ENCODE measurements at places on chromosomes 7 and 10.
A peak's percentile ranks its signal among the peaks of the same experiment; 100 is the strongest.

DNA sequence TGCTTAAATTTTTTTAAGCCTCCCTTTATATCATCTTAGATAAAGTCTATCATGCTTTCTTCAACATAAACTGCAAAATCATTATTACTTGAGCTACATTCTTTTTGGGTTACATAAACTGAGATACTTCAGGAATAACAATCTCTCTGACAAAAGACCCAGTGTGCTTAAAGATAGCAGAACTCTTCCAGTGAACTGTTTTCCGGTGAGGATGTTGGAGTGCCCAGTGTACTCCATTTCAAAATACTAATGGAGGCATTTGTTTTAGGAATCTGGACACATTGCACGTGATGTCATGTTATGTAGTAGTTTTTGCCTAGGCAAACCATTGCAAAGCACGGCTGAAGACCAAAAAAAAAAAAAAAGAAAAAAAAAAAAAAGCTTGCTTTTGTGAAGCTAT lies 388.2 kb upstream of the CELF2 start:
- DNase-seq: peak; percentile 78

DNA sequence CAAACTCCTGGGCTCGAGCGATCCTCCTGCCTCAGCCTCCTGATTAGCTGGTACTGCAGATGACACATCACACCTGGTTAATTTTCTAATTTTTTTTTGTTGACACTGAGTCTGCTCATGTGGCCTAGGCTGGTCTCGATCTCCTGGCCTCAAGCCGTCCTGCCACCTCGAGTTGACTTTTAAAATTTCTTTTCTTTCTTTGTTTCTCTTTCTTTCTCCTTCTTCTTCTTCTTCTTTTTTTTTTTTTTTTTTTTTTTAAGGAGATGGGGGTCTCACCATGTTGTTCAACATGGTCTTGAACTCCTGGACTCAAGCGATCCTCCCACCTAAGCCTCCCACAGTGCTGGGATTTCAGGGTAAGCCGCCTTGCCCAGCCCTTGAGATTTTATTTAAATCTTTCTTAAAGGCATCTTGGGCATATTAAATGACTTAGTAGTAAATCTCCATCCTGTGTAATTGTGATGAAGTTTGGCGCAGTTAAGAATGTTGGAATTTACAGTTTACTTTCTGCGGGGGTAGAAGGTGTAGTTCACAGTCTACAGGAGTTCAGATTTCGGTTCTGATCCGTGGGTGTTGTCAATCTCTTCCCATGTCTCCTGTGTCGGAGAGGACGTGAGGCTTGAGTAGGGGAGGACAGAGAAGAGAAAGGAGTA lies 1.0 kb upstream of the ITGA8 start:
- DNase-seq: no peak

DNA sequence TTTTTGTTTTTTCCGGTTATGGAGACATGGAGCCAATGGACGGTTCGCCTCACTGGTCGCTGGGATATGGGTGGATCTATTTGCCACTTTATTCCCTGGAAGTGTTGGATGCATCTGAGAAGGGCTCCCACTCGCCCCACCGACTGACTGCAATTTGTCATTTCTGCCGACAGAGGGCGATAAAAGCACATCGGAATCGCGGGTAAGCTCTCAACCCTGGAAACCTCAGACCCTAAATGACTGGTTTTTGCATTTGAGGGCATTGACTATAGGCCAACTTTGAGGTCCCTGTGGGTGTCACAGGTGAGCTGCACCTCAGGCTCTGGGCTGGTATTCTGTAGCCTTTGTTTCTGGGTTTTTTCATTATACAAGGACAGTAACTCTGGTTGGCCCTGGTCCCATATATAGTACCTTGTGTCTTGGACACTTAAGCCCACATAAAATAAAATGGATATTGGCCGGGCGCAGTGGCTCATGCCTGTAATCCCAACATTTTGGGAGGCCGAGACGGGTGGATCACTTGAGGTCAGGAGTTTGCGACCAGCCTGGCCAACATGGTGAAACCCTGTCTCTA lies 11.9 kb upstream of the OPALIN start:
- DNase-seq: peak; percentile 50

- DNase-seq: no peak
Measured at GRCh38 chr10:127524229-127524628, 24.9 kb upstream of the NPS start.

DNA sequence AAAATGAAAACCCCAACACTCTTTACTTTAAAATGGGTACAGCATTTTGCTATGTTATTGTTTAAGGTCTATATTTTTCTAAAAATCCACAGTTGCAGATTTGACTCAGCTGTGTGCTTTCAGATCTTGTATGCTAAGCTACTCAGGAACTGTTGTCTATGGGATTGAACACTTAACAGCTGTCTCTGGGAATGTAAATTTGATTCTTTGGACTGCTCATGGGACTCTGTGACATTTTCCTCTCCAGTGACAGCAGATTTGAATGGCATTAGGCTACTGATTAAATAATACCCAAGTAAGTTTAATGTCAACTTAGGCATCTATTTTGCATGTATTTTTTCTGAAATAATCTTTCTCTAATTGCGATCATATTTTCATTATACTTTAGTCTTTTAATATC lies 1.7 kb upstream of the CD36 start:
- no peak for DNase-seq

- DNase-seq: peak; percentile 77
Measured at GRCh38 chr7:98922392-98923187, 44.3 kb downstream of the TRRAP start.

- no peak for DNase-seq
Measured at GRCh38 chr10:121615836-121616235, 17.6 kb upstream of the FGFR2 start.

- DNase-seq: no peak
Measured at GRCh38 chr10:10259013-10259412, 758.7 kb upstream of the CELF2 start.

GRCh38 chr10:74474022-74474713 lies 323.1 kb downstream of the ADK start:
- DNase-seq: no peak

GRCh38 chr7:79452495-79453265 lies 787 bp downstream of the MAGI2 start:
- DNase-seq: peak; percentile 42

- DNase-seq: peak; percentile 45
Measured at GRCh38 chr7:111931016-111931517, 275.1 kb downstream of the DOCK4 start.

GRCh38 chr7:94183289-94183749 lies 179.2 kb upstream of the BET1 start:
- peak; percentile 100 for DNase-seq

- no peak for DNase-seq
Measured at GRCh38 chr7:91041901-91042484, 222.2 kb upstream of the FZD1 start.

- DNase-seq: no peak
Measured at GRCh38 chr7:1548438-1548831, 7.6 kb downstream of the TMEM184A start.

GRCh38 chr7:14999331-14999730 lies 96.8 kb upstream of the DGKB start:
- no peak for DNase-seq

GRCh38 chr7:47488969-47489342 lies 93.0 kb downstream of the TNS3 start:
- DNase-seq: no peak

DNA sequence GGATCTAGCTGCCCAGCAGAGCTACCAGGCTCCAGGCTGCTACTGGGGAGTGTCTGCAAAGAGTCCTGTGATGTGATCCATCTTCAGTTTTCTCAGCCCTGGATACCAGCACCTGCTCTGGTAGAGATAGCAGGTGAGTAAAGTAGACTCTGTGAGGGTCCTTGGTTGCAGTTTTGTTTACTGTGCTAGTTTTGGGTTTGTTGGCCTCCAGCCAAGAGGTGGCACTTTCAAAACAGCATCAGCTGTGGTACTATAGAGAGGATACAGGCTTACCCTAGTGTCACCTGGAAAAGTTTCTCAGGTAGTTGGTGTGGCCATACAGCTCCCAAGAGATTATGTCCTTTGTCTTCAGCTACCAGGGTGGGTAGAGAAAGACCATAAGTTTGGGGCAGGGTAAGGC lies 56.3 kb downstream of the MTERF1 start:
- DNase-seq: no peak

- no peak for DNase-seq
Measured at GRCh38 chr7:31051598-31052486, at the start of gene ADCYAP1R1. TSS of gene ADCYAP1R1 (plus strand) at chr7:31052308. CDS start at chr7:31063265, 10,957 bp downstream.

- no peak for DNase-seq
Measured at GRCh38 chr7:1092806-1093501, 5.0 kb downstream of the GPER1 start.

DNA sequence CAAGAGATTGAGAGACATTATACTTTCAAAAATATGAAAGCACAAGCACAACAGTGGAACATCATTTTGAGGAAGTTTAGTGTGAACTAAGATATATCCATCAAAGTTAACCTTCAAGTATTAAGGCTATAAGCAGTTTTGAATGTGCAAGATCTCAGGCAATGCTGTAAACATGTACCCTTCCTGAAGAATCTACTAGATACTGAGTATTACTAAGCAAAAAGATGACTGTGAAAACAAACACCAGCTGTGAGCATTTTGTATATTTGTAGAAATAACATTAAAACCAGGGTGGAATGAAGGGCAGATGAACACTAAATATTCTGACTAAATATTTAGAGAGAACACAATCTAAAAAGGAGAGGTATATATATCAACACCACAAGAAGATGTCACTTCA lies 41.3 kb upstream of the ADRA2A start:
- DNase-seq: peak; percentile 57

GRCh38 chr10:80518807-80519360 lies 18.8 kb upstream of the SH2D4B start:
- no peak for DNase-seq

DNA sequence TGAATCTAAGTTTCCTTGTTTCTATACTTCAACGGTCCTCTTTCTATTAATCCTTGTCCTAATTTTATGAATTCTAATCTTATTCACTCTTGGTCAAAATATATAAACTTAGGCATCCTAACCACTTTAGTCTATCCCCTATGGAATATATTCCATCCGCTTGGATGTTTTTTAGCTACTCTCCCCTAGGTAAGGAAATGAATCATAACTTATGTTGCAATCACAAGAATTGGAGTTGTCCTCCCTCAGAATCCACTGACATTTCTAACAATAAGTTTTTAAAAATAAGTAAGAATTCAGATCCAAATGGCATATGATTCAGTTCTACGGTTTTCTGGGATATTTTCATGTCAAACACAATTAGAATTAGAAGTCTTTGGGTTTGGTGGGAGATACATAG lies 1081.6 kb downstream of the SORCS1 start:
- peak; percentile 66 for DNase-seq

DNA sequence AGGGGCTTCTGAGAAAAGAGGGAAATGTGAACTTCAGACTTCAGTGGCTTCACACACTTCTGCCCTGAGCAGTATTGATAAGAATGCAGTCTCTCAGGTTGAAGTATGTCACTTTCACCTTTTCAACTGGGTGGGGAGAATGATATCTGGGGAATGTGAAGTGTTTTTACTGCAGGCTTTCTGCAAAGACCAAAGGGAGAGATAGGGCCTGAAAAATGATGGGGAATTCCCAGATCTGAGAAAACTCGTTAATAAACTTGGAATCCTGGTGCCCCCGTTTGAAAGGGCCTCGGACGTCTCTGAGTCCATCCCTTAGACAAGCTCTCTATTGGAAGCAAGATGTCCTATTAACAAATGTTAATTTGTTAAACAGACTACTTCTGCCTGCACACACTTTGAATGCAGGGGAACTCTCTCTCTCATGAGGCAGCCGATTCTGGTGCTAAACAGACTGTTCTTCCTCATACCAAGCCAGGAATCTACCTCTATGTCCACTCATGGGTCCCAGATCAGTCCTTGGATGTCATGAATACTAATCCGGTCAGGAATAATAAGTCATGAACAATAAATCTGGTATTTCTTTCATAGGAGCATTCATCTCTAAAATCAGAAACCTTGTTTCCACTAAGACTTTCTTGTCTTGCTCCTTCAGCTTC lies 193.6 kb downstream of the JCAD start:
- DNase-seq: no peak

DNA sequence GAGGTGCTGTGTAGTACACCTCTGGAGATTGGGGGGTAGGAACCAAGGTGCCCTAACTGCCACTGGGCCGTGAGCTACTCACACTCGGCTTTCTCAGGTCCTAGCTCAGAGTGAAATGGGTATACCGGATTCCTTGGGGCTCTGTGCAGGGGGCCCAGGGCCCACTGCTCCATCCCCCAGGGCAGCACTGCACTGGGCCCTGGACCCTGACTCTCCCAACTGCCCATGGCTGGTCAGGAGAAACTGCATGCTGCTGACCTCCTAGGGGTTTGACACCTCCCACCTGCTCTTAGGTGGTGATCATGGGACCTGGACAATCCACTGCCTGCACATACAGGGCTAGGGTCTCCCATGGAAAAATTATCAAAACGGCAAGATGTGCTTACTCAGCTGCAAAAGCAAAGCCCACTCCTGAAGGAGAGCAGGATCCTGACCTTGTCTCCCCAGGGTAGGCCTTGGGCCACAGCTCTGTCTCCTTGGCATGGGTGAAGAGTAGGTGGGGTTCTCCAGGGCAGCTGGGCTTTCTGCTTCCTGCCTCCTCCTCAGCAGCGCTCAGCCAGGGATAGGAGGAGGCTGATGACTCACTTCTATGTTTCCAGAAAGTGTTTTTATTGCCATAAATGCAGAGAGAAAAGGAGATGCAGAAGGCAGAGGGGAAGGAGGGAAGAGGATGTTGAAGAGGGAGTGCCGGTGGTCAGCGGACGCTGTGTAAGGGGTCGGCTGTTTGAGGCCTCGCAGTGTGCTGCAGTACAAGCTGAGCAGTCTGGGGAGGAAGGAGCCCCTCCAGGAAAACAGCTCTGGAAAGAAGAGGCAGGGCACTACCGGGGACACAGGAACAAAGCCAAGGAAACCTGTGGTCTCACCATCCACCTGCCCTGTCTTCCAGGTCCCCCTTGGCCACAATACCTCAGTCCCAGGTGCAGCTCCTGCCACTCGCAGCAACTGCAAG lies 107.8 kb downstream of the ARHGAP22 start:
- DNase-seq: peak; percentile 79

DNA sequence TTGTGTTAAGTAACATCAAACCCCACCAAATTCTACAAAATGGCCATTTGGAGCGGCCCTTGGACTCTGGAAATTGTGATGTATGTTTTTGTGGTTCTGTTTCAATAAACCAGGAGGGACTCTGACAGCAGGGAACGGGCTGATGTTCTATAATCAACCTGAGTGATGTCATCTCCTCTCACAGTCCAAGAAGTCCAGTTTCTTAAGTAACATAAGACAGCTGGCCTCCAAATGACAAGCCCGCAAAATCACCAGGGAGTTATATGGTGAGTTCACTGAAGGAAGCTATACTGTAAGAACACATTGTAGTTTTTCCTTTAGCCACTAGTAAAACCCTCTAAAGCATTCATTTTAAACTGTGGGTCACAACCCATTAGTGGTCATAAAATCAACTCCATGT lies 34.0 kb downstream of the GOT1 start:
- DNase-seq: peak; percentile 58

DNA sequence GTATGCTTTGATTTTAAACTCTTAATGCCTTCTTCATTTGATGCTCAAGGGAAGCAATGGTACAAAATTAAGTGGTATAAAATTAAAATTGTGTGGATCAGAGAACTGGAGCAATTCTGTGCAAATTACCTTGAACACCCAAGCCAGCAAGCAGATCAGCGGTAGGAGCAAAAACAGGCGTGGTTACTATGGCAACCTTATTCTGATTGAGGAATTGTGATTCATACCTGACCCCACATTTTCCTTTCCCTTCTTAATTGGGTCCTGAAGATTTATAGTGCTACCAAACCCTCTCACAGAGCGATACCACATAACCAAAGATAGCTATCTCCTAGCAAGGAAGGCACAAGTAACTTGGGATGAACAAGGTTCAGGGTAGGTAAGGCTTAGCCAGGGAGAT lies 72.5 kb upstream of the FZD1 start:
- DNase-seq: peak; percentile 17

GRCh38 chr7:77217474-77218185 lies 18.0 kb upstream of the FGL2 start:
- DNase-seq: peak; percentile 28

- no peak for DNase-seq
Measured at GRCh38 chr7:51300762-51301674, 15.6 kb downstream of the COBL start.
